NCI-H510A treated with DMSO at 0.1 percent for 48 hours (cell line): ENCODE measurements at places on chromosomes 5 and 9.

DNA sequence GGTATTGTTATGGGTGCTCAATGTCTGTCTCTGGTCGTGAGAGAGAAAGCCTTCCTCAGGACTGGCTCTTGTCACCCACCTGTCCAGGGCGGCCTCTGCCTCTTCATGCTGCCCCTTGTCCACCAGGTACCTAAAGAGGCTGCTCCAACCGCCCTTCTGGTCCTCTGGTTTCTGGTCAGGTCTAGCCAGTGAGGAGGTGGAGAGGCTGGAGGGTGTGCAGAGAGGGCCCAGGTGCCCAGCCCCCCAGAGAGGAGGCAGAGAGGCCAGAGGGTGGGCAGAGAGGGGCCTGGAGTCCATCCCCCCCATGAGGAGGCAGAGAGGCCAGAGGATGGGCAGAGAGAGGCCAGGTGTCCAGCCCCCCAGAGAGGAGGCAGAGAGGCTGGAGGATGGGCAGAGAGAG is 329.8 kb upstream of the IRX4 start:
- DNase-seq: no peak

GRCh38 chr9:116032683-116033440 is 120.7 kb upstream of the PAPPA start:
- no peak for DNase-seq

DNA sequence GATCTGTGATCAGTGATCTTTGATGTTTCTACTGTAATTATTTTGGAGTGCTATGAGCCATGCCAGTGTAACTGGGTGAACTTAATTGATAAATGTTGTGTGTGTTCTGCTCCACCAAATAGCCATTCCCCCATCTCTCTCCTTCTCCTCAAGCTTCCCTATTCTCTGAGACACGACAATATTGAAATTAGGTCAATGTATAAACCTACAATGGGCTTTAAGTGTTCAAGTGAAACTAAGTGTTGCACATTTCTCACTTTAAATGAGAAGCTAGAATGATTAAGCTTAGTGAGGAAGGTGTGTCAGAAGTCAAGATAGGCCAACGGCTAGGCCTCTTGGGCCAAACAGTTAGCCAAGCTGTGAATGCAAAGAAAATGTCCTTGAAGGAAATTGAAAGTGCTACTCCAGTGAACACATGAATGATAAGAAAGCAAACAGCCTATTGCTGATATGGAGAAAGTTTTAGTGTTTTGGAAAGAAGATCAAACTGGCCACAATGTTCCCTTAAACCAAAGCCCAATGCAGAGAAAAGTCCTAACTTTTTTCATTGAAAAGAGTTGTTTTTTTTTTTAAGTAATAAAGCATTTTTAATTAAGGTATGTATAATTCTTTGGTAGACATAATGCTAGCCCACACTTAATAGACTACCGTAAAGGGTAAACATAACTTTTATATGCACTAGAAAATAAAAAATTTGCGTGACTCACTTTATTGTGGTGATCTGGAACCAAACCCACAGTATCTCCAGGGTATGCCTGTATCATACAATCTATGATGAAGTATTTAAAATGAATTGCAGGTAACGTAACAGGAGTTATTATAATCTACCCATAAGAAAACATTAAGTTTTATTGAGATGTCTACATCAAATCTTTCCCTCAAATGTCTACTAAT is 42.5 kb upstream of the ALDH1A1 start:
- DNase-seq: no peak

DNA sequence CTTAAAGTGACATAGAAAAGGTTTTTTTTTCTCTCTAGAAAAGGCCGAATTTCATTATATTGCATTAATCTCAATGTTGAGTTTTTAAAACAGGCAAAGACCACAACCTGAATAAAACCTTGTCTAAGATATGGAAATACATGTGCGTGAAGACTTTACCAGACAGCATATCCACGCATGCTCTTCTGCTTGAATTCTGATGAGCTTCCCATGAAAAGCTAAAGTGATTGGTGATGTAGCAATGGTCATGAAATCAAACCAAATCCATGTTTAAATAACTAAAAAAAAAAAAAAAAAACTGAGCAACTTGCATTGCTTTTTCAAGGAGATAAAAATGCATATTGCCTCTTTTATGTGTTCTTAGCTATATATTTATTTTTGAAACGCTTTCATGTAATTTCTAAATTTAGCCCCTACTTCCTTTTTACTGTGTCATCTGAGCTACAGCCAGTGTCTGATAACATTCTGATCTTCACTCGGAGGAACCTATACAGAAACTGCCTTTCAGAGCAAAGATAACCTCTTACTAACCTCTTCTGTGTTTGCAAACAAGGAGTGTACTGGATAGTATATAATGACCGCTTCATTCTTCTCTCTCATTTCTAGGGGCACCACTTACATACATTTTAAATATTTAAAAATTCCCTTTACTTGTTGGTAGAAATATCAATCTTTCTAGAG is 179.1 kb upstream of the GNA14 start:
- DNase-seq: no peak

DNA sequence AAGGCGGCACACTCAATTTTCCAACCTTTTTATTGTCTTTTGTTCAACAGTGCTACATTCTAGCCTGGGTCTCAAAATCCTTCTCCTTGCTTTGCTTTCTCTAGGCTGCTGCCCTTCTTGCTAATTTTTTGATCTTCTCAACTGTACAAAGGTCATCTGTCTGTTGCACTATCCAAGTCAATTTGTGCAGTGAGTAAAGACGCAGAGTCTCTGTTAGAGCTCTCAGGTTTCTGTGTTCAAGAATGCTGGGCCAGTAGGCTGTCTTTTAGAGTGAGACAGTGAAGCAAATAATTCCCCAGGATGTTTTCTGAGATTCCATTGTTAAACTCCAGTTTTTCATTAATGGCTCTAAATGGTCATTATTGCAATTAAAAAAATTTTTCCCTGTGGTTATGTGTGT is 255.7 kb upstream of the ACTBL2 start:
- DNase-seq: no peak

DNA sequence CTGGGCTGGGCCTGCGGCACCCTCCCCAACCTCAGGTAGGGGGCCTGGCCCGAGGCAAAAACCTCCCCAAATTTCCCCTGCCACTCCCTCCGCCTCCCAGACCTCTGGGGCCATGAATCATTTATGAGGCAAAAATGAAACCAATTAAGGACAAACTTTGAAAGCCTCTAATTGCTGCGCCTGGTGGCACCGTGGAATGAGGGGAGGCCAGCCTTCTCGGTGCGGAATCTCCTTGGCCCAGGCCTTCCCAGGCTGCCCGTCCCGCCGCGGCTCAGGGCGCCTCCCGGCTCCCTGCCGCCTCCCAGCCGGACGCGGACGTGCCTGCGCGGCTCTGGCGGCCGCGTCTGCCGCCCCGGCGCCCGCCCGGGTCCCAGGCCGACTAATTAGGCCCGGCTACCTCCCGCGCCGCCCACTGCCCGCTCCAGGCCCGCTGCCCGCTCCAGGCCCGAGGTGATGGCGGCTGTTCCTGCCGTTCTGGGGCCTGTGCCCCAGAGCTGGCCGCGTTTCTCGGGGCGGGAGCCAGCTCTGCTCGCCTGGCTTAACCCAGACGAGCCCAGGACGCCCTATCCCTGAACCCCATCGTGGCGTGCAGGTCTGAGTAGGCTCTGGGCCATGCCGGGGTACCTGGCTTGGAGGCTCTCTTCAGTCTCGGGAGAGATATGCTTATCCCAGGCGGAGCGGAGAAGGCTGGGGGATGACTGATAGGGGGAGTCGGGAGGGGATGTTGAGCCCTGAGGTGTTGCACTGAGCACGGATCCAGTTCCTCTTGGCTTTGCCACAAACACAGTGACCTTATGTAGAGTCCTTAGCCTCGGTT is 20.1 kb downstream of the CXXC5 start:
- no peak for DNase-seq

DNA sequence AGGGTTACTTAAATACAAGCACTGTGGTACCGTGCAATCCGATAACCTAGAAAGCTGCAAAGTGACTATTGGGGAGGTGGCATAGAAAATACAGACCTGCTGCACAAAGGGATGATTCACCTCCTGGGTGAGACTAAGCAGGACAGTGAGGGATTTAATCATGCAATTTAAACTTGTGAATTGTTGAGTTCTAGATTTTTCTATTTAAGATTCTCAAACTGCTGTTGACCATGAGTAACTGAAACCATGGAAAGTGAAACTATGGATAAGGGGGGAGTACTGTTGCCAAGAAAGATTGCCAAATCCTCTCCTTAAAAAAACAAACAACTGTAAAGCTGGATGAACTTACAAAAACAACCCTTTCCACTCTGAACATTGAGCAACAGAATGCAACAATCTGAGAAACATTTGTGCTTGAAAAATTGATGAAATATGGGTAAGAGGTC is 61.5 kb upstream of the NUDT12 start:
- DNase-seq: no peak
